ENCODE measurements at places on chromosomes 1 and 21.

DNA sequence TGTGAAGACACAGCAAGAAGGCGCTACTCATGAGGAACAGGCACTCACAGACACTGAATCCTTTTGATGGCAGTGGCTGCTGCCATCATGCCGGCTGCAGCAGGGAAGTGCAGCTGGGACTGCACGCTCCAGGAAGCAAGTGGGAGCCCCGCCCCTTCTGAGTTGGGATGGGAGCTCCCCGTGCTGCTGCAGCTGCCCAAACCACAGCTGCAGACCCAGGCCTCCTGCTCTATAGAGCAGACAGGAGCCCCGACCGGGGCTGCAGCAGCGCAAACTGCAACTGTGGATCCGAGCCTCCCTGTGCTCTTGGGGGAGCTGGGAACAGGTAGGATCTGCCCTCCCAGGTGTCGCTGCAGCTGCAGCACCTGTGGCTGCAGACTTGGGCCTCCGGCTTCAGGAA is 65.2 kb upstream of the MARK1 start:
- peak; percentile 41 for DNase-seq

- no peak for DNase-seq
Observed at GRCh38 chr1:191977874-191978506, 180.3 kb upstream of the RGS18 start.

DNA sequence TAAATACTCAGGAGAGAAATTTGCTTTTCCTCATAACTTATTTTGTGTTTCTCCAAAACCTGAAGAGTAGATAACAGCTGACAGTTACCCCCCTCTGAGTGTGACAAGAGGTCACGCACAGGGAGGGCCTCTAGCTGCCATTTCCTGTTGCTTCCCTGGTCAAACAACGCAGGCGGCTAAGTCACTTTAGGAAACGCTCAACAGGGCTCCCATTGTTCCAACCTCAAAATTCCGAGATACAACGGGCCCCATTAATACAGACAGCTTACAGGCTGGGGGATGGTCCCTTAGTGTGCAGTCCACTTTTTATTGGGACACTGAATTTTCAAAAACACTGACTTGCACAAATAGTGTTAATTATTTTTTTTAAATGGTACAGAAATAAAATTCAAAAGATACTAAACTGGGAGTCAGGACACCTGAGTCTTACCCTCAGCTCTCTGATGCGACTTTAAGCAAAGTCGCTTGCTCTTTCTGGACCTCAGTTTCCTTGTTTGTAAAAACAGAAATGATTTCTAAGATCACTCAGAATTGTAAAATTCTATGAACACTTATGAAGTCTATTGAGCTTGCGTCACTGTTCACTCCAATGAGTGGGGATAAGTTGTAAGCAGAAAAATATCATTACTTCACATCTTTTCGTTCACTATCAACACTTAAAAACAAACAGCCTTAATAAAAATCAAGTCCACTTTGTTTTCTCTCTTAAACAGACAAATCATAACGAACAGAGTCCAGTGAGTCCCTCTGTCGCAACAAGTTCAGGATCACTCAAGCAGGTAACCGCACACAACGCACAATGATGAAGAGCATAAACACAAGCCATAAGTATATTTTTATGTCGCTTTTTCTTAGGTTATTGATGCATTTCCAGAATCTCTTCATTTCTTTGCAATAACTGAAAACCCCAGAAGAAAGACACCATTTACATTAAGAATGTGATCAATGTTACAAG is 13.5 kb downstream of the LZIC start:
- DNase-seq = peak; percentile 89

- DNase-seq = no peak
Observed at GRCh38 chr1:85179522-85179921, 21.3 kb downstream of the SYDE2 start.

DNA sequence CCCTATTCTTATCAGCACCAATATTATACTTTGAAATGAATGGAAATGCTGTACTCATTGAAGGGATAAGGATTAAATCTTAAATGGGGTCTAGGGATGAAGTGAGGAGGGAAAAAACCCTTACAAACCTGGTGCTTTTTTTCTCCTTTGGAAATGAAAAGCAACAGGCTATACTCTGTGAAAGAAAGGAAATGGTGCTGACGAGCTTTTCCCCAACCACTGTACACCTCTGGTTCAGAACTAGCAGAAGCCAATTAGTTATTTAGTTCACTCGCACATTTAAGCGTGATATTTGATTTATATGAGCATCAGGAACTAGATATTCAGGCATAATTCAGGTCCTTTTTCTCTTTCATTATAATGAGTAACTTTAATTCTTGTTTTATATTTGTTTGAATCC is 74.5 kb upstream of the S1PR1 start:
- DNase-seq = no peak

DNA sequence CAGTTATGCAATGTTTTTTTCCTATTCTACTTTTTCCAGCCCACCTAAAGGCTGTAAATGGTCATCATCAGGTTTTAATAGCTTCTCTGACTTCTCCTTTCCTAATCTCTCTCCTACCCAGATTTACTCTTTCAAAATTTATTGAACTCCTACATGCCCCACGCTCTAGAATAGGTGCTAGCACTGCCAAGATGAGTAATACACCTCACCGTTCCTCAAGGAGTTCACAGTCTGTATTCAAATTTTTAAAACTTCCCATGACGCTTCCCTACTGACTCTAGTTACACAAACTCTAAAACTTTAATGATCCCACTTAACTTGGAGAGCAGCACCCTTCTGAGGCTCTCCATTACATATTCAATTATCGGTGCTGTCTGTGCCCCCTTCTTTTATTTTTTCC is 51.6 kb downstream of the ALG14 start:
- DNase-seq = no peak

GRCh38 chr1:51506537-51506936 is 12.5 kb downstream of the EPS15 start:
- no peak for DNase-seq

GRCh38 chr1:204241050-204241449 is 27.3 kb upstream of the GOLT1A start:
- no peak for DNase-seq

DNA sequence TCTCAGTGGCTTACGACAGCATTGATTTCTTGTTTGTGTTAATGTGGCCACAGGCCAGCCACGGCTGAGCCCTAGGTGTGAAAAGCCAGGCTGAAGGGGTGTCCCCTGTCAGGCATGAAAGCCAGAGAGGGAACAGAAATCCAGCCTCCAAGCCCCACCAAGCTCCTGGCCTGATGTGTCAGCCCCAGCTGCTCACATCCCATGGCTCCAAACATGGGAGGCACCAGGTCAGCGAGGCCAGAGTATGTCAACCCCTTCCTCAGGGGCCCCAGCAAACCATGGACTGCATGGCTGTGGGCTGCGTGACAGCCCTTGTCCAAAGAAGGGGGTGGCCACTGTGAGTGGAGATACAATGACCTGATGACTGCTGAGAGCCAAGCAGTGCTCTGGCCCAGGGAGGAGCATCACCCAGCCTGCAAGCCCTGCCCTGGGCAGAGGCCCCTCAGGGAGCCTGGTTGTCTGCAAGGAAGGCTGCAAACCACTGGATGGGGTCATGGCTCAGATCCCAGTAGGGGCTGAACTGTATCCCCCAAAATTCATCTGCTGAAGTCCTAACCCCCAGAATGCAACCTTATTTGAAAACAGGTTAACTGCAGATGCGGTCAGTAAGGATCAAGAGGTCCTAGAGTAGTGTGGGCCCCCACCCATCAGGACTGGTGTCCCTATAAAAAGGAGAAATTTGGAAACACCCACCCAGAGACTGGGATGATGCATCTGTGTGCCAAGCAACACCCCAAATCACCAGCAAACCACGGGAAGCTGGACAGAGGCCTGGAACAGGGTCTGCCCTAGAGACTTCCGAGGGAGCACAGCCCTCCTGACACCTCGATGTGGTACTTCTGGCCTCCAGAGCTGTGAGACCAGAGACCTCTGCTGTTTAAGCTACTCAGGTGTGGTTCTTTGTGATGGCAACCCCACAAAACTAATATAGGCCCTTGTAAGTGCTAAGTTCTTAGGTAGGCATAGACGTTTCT is 3.3 kb upstream of the MX2 start:
- DNase-seq = no peak

GRCh38 chr1:21937372-21938121 is 437 bp upstream of the HSPG2 start:
- peak; percentile 50 for DNase-seq

DNA sequence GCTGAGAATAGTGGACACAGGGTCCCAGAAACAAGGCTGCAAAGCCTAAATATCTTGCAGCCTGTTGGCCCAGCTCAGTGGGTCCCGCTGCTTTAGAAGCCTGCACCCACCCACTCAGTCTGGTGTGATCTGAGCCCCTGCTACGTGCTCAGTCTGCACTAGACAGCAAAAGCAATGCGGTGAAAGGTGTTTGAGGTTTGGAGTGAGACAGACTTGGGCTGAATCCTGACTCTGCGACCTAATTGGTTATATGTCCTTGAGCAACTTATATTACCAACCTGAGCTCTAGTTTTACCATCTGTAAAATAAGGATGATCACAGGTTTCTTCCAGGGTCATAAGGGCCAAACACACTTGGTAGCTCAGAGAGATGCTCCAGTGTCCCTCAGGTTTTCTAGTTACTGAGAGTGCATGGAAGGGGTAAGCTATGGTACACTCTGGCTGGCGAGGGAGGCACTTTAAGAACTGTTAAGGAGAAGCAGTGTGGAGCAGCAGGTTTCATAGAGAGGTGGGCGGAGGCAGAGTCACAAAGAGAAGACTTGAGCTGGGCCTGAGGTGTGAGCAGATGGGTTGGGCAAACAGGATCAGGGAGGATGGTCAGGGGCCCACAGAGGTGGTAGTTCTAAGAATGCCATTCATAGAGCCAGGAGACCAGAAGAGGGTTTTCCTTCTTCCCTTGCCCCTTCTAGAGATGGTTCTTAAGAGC is 10.1 kb downstream of the TMEM200B start:
- no peak for DNase-seq

DNA sequence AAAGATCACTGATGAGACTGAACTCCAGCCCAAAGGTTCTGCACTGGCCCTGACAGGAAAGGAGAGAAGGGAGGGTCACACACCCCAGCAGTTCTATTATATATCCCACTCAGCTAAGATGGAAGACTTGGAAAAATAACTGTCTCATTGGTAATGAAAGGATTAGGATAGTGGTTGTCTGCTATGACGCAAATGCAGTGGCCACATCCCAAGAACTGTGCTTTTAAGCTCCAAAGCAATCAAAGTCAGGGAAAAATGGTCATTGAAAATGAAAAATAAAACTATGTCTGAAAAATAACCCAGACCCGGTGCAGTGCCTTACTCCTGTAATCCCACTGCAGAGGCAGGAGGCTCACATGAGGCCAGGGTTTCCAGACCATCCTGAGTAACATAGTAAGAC is 31.0 kb downstream of the PSMG1 start:
- DNase-seq = no peak

- DNase-seq = no peak
Observed at GRCh38 chr1:198291036-198291435, 134.2 kb downstream of the NEK7 start.

DNA sequence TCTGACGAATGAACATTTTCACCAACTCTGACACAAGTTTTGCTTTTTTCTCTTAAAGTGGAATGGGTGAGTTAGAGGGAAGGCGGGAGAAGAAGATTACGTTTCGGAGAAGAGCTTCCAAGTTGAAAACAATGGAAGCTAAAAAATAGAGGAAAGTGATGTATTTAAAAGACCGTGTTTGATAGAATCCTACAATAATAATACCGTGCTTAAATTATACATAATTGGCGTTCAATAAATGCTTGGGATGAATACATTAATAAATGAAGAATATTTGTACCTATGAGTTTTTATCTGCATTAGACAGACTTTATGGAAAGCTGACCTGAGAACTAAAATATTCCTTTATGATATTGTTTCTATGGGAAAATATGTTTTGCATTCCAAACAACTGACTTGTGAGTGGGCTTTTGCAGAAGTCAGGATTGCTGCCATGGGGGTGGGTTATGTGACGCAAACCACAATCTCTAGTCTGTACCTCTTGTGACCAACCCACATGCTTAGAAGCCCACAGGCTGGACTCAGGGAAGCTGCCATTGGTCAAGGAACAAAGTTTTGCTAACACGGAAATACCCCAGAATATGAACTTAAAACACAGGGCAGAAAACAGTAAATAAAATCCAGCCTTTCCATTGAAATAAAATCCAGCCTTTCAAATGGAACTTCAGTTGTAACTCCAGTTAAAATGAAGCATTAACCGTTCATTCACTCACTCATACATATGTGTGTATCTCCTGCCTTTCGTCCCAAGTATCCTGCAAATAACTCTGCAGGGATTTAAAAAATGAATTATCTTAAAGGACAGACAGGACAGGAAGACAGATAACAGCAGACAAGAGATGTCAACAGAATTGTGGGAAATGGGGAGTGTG is 21.3 kb upstream of the ATF3 start:
- no peak for DNase-seq

DNA sequence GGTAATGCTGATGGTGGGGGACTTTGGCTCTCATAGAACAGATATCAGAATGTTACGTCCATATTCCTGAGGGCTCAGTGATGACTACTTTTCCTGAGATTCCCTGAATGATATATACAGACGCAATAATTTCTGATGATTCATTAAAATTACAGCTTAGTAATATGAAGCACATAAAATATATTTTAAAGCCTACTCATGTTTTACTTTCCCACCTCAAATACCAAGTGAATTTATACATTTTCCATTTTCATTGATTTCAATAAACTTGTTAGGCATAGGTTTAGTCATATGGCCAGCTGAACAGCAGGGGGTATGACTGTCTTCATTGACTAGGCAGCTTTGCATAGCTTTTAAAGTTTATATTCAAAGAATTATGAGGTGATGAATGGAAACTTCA is 26.2 kb upstream of the PDC start:
- no peak for DNase-seq

DNA sequence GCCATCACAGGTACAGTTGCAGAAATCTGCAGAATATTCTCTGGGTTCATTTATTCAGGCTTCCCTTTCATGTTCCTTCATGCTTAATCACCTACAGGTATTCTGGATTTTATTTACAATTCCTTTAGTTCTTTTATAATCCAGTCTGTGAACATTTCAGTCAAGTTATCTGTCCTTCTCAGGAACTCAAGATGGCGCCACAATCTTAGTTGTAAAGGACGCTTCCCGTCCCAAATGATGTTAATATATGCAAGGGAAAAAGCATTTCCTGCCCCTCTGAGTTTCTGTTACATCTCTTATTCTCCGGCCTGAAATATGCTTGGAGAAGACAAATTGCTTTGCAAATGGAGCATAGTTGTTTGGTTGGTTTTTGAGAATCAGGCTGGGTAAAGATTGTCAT is 19.3 kb downstream of the F3 start:
- peak; percentile 27 for DNase-seq

DNA sequence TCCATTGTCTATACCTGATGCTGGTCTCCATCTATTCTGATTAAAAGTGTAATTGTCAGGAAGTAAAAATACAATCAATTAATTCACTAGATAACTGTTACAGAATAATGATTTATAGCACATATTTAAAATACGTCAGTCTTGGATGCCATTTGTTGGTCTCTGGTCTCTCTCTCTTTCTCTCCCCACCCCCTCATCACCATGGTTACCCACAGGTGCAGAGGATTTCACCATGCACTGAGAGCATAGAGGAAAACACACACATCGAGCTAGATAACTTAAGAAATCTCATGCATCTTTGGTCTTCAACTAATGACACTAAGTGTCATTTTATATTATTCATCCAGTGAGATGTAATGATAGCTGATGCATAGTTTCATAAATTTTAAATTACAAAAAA is 33.4 kb downstream of the LRRC53 start:
- no peak for DNase-seq

- no peak for DNase-seq
Observed at GRCh38 chr1:57831624-57832023, 407.8 kb upstream of the DAB1 start.

Data from NCI-H510A treated with DMSO at 0.1 percent for 48 hours (cell line).